ENCODE measurements at places on chromosomes 3 and 15.

DNA sequence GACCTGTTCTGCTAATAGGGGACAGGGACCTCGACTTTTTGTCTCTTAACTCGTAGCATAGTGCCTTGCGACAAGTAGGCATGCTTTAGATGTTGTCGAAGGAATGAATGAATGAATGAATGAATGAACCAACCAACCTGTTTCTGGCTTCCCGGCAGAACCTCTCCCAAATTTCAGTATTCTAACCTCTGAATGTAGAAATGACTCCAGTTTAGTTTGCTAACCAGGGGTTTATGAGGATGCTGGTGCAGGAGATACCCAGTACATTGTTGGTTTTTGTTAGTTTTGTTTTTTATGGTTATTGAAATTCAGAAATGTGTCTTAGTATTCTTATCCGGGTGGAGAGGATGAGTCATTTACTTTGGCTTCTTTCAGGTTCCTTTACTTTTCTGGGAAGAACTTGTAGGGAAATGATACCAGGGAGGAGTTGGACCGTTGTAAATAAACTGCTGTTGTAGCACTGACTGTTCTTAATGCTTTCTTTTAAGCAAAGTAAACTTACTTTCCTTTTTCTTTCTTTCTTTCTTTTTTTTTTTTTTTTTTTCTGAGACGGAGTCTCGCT, 29.6 kb upstream of the EHHADH start:
- peak; percentile 16 for DNase-seq

- DNase-seq: no peak
Measured at GRCh38 chr3:46029953-46030543, 2.8 kb upstream of the XCR1 start.

DNA sequence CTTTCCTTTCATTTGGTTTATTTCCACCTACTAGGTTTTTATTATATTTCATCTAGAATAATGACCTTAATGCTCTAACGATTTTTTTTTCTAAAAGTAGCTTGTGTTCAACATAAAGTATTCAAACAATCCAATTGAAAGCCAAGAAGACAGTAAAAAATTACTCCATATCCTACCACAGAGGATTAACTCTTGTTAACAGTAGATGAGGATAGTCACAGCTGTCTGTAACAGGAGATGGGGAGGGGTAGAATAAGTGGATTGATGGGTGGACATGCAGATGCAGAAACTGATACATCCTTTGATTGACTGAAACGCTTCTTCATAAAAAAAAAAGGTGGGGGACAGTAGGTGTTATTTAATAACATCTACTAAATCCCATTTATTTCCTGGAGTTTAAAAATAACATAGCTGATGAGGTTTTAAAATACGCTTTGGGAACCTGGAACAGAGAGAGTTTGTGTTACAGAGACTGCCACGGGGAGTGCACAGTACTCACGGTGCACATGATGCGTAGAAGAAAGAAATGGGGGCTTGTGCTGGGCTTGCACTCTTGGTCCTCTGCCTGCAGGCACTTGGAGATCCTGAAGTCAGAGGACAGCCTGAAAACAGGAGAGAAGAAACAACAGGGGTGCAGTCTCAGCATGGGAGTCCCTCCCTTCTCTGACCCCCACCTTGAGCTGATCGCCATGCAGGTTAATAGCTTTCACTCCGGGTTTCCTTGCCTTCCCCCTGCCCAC, 226.7 kb downstream of the THSD4 start:
- DNase-seq: no peak

GRCh38 chr3:57060089-57060821, at the start of gene SPATA12:
Gene SPATA12 (plus strand): TSS chr3:57060664. CDS start chr3:57073695, 13,031 bp downstream.
- DNase-seq: peak; percentile 86

DNA sequence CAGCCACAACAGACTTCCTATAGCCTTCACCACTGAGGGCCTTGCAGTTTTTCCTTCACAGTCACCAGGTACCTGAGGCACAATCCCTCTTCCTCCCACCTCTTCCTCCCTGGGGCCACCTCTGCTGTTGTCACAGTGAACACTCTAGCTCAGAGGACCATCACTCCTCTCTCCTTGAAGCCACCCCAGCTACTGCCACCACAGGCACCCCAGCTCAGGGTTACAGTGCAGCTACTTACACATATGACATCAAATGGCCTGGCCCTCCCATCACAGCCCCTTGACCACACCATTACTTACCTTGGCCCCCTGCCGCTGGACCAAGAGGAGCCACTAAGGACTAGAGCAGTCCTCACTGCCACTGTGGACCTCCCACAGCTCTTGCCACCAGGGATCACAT, 213.5 kb upstream of the CRBN start:
- DNase-seq: no peak

- DNase-seq: no peak
Measured at GRCh38 chr3:171442184-171442583, 18.0 kb downstream of the TNIK start.

GRCh38 chr3:189269365-189269764, 97.6 kb downstream of the TPRG1 start:
- no peak for DNase-seq

DNA sequence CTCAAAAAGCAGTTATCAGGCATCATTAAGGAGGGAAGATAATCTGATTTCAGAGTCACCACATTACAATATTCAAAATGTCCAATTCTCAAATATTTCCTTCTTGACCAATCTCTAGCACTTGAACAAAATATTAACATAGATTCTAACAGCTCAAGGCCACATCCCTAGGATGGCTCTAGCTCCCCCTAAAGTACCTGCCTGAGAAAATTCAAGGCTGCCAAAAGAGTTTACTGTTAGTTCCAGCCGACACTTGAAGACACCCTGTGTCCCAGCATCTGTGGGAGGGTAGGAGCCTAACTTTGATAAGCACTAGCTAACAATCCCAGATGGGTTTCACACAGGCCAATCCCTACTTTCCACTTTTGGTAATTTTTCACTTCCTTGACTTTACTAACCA, 10.4 kb downstream of the NSMCE3 start:
- peak; percentile 10 for DNase-seq

DNA sequence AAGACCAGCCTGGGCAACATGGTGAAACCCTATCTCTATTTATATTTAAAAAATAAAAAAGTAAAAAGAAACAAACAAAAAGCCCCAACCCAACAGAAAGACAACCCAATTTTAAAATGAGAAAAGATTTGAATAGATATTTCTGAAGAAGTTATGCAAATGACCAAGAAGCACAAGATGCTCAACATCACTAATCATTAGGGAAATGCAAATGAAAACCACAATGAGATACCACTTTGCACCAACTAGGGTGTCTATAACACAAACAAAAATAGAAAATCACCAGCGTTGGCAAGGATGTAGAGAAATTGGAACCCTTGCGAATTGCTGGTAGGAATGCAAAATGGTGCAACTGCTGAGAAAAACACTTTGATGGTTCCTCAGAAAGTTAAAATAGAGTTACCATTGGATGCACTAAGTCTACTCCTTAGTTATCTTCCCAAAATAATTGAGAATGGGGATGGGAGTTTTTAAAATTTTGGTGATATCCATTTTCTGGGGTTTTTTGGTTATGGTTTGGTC, 45.8 kb upstream of the CCNB2 start:
- DNase-seq: no peak

GRCh38 chr15:45549541-45550220, 27.1 kb upstream of the SLC30A4 start:
- DNase-seq: no peak

GRCh38 chr3:13119471-13120220, 46.4 kb upstream of the IQSEC1 start:
- no peak for DNase-seq

GRCh38 chr15:73403171-73403570, 34.4 kb upstream of the HCN4 start:
- no peak for DNase-seq

GRCh38 chr15:38369936-38370478, 83.9 kb upstream of the FAM98B start:
- no peak for DNase-seq

GRCh38 chr3:154642145-154642544, 212.2 kb upstream of the GPR149 start:
- DNase-seq: no peak

GRCh38 chr15:63915209-63915872, 81.6 kb upstream of the HERC1 start:
- DNase-seq: no peak

- peak; percentile 92 for DNase-seq
Measured at GRCh38 chr15:55408012-55408928, at the start of the genes CCPG1 and PIERCE2. Gene CCPG1 (minus strand): TSS chr15:55408359. CDS start chr15:55389424, 18,935 bp downstream. Gene PIERCE2 (plus strand): TSS chr15:55408495. CDS start chr15:55408769, 274 bp downstream.

DNA sequence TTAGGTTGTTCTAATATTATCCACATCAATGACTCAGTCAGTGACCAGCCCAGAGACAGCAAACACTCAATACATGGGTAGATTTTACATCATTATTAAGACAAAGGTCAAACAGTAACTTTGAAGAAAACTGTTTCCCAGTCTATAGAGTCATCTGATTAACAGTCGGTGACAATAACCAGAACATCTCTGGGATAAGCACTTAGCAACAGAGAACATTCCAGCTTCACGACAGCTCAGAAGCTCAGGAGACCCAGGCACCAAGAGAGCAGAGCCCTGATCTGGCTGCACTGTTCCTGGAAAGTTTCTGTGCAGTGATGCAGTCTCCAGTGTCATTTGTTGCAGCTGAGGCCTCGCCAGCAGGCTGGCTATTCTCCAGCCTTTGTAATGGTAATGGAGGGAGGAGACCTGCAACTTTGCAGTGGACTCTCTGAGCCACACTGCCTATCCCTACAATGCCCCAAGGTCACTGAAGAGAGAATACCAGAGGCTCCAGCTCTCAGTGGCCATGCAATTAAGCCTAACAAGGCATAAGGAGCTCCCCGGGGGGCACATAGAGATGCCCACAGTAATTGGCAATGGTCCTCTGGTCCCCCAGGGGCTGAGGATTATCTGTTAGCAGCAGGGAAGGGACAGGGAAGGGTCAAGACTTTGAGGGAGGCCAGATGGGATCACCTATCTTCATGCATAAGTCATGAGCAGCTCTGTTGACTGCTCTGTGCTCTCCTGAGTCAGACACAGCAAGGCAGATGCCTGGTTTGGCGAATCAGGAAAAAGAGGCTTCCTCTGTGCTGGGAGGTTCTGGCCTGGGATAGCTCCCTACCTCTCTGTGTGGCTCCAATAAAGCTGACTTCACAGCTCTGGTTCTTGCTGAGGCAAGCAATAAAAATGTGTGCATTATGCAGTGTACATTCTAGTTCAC, 163.6 kb downstream of the CTNNB1 start:
- no peak for DNase-seq

GRCh38 chr3:41158947-41159346, 40.4 kb upstream of the CTNNB1 start:
- no peak for DNase-seq

- DNase-seq: no peak
Measured at GRCh38 chr3:157786618-157787017, 283.4 kb upstream of the VEPH1 start.

GRCh38 chr3:178437236-178437635, 99.0 kb upstream of the KCNMB2 start:
- DNase-seq: no peak

DNA sequence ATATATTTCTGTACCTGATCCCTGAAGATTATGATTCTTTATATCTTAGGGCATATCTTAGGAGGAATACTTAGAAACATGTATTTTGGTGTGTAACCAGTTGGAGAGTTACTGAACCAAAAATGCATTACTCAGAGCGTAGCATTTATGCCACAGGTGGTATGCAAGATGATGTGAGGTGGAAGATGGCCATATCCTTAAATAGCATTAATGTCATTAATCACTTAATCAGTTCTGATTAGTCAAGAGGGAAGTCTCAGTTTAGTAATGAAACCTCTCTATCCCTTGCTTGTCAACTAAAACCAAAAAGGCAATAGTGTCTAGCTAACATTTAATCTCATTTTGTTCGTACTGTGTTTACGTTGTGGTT, 130.5 kb upstream of the PHLDB2 start:
- DNase-seq: no peak

DNA sequence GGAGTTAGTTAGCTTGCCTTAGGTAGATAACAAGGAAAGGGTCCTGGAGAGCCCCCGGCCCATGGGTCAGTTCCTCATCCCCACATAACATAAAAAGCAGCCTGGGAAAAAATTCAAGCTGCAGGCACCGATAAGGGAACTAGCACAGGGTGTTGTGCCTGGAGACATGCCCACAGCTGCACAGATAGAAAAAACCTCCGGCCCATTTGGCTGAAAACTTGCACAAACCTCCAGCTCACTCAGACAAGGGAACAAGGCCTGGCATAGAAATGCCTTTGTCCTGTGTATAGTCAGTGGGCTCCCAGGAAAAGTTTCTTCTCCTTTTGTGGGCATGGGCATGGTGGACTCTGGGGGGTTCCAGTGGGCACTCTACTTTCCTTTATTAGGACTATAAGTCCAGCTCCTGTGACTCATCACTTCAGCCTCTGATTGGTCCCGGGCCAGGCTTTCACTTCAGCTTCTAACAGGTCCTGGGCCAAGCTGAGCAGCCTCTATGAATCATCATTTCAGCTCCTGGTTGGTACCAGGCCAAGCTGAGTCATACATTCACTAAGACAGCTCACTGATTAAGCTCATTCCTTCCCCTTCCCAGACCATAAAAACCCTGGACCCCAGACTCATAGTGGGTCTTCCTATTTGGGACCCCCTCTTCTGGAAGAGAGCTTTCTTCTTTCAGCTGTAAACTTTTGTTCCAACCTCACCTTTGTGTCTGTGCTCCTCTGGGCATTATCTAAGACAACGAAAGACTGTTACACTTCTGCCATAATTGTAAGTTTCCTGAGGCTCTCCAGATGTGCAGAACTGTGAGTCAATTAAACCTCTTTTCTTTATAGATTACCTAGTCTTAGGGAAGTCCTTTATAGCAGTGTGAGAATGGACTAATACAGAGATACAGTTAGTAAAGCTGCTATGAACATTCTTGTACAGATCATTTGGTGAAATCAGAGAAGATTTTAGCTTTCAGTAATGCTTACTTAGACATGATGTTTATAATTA, 348.0 kb upstream of the DPPA4 start:
- peak; percentile 93 for DNase-seq

DNA sequence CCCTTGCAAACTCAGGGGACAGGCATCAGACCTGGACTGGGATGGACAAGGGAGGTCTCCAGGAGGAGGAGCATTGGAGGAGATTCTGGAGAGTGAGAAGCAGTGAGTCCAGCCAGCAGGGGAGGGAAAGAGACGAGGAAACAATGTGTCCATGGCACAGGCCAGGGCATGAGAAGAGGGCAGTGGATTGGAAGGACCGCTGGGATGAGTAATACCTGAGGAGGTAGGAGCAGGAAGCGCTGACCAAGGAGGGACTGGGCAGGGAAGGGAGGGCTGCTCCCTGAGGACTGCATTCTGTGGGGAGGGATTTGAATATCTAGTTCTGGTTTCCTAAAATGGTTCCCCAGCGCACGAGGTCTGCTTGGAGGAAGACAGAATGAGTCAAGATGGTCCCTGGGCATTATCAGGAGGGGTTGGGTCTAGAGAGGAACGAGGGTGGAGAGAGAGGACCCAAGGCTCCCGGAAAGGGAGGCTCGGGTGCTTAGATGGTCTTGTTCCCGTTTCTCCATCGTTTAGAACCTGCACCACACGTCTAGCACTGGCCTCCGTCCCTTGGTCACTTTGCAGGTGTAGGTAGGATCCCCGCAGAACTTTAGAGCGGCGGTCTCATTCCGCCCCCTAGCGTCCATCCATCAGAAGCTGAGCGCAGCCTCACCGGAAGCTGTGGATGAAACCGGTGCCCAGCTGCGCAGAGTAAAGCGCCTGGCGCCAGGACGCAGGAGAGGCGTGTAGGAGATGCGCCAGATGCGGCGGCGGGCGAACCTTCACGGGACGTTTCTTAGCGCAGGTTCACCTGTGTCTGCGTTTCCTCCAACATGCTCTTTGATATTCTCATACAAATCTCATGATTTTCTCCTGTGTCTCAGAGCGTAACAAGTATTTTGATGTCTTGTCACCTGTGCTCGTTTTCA, 190.7 kb upstream of the NDN start:
- peak; percentile 41 for DNase-seq

Measured in ACHN (cell line).